Stimulated activated CD8-positive, alpha-beta memory T cell treated with anti-CD3 and anti-CD28 coated beads, Interleukin-15, amount 100 ng/mL, for 1 hour (primary cell): ENCODE measurements at places on chromosomes 5 and 9.

- no peak for DNase-seq
Observed at GRCh38 chr5:158421319-158421718, 562.4 kb upstream of the CLINT1 start.

- DNase-seq = no peak
Observed at GRCh38 chr9:91897201-91897600, 52.8 kb downstream of the ROR2 start.

GRCh38 chr5:169805937-169806700, 169.0 kb downstream of the DOCK2 start:
- no peak for DNase-seq

- no peak for DNase-seq
Observed at GRCh38 chr5:178291969-178292825, 59.6 kb upstream of the PHYKPL start.

GRCh38 chr5:85311536-85311935, 926.9 kb upstream of the EDIL3 start:
- DNase-seq = no peak

DNA sequence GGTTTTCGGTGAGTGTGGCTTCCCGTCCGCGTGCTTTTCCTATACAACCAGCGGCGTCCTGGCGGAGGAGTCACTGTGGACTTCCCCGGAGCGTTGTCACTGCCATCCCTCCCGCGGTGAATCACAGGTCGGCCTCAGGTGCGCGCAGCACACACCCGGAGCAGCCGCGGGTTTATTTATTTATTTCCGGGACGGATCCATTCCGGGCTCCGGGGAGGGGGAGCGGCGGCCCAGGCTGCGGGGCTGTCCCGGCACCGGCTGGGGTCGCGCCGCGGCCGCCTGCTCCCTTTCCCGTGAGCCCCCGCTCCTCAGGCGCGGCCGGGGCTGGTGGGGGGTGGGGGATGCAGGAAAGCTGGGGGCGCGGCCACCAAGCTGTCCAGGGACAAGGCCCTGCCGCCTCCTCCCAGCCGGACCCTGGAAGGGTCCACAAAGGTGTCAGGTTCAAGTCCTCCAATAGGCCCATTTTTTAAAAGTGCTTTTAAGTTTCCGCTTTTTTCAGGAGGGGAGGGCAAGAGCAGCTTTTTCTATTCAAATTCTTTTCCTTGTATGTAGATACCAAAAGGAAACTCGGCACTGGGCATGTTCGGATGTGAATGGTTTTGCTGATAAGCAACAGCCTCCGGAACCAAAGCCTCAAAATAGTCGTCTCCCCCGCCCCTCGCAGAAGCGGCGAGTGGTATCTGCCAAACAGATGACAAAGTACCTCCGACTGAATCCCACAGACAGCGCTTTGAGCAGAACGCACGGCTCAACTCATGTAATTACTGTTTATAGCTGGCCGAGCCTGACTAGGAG, 192.5 kb downstream of the CD180 start:
- peak; percentile 70 for DNase-seq
